ENCODE measurements at places on chromosomes 3 and 15.

GRCh38 chr15:74696808-74697207, 984 bp upstream of the EDC3 start:
- DNase-seq: no peak

DNA sequence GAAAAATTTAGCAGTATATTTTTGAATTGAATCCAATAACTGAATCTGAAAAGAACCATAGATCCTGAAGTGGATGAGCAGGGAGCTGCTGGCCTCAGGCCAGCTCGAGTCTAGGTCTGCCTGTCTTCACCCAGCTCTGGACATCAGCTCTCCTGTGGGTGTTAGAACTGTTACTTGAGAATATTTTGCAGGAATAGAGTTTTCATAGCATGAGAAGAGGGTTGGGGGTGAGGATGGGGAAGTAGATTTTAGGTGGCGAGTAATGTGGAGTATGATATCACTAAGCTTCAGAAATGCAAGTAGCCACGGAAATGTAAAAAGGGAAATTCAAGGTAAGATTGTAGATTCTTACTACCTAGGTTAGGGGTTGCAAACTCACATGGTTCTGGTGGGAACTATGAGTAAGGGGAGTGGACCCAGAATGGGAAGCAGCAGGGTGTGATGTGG, 6.2 kb downstream of the RAB8B start:
- no peak for DNase-seq

DNA sequence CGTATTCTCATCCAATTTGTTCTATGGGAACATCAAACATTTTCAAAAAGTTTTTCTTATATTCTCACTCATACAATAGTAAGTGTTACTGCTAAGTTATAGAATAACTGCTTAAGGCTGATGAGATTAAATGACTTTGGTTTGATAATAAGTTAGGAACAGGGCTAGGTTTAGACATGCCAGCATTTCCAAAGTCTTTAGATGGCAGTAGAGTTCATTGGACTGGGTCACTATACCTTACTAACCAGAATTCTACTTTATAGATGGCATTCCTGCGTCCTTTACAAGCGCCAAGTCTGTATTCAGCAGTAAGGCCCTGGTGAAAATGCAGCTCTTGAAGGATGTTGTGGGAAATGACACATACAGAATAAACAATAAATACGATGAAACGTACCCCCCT, 21.7 kb downstream of the PLAAT1 start:
- no peak for DNase-seq

GRCh38 chr3:53464424-53464823, 30.0 kb upstream of the CACNA1D start:
- DNase-seq: no peak

DNA sequence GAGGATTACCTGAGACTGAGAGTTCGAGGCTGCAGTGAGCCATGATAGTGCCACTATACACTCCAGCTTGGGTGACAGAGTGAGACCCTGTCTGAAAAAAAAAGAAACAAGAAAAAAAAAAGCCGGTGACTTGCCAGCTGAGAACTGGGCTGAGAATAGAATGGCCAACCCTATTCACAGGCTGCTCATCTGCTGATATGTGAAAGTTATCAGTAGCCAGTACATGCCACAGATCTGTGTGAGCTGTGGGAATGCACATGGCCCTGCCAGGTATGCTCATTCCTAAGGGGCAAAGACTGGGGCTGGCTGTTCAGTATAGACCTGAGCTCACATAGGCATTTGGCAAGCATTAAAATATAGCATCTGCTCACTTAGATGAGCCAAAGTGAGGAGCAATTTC, 30.9 kb downstream of the IL20RB start:
- no peak for DNase-seq

DNA sequence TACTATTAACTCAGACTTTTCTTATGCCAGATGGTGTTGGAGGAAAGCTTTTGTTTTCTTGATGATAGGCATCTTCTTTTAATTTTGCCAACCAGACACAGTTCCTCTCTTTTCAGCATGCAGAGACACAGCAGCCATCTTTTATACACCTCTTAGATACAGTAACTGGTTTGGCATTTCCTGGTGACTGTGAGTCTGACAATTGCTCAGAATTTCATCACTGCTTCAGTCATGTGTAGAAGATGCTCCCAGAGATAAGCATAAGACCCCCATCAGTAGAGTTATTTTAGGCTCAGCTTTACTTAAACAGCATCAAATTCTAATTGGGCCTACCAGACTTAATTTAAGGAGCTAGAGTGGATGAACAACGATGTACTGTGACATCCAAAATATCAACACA, 779.0 kb downstream of the SQOR start:
- no peak for DNase-seq
